ENCODE measurements at places on chromosomes 2 and 18.
A peak's percentile ranks its signal among the peaks of the same experiment; 100 is the strongest.

DNA sequence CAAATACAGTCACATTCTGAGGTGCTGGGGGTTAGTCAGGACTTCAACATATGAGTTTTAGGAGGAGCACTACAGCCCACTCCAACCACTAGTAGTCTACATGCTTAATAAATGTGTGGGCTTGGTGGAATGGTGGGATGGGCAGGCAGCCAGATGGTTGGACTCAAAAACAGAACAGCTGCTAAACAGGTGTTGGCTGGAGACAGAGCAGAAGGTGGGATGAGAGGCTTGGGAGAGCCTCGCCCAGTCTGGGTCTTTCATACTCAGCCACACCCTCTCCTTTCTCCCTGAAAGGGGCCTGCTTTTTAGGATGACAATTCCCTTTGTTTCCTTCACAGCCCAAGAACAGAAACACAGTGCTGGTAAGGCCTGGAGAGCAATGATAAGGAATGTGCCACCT, 143.9 kb upstream of the KLHL29 start:
- no peak for DNase-seq
- no peak overlapping the region for H3K27ac ChIP-seq
- no peaks in the 10 kb centered on the region for H3K27me3 ChIP-seq

DNA sequence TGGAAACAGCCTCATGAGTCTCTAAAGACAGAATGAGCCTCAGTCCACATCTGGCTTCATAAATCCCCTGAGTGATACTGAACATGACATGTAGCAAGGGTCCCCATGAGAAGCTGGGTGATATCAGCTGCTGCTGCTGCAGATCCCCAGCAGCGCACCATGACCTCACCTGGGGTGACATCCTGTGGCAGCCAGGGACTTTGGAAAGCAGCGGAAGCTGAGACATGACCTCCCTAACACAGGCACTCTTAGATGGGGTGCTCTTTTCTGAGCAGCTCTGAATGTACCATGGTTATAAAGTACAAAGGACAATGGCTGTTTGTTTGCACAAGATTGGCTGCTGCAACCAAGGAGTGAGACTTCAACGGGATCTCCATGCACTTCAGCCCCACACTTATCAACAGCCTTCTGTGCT, 74.7 kb upstream of the TMEM200C start:
- H3K27ac ChIP-seq = no peak overlapping the region
- no peaks in the 10 kb centered on the region for H3K27me3 ChIP-seq
- no peak overlapping the region for H3K4me3 ChIP-seq
- no peak for DNase-seq
- H3K4me1 ChIP-seq = no peaks in the 10 kb centered on the region
- H3K36me3 ChIP-seq = no peaks in the 10 kb centered on the region

DNA sequence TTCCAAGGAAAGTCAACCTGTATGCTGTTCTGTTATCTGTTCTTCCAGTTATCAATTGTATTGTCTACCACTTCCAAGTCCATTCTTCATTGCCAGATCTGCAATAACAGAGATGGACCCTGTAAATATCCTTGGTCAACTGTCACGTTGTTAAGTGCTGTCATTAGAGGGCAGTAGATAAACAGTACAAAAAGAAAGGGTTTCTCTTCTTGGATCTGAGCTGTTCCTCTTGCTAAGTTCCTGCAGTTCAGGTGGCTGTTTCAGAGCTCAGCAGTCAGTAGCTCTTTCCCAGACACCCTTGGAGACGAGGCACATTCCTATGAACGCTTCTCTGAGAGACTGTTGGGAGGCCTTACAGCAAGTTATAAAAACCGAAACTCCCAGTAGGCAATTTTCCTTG, 957.1 kb upstream of the CHAC2 start:
- H3K4me1 ChIP-seq = no peaks in the 10 kb centered on the region
- H3K27me3 ChIP-seq = no peaks in the 10 kb centered on the region
- H3K36me3 ChIP-seq = no peaks in the 10 kb centered on the region
- H3K4me3 ChIP-seq = no peak overlapping the region

DNA sequence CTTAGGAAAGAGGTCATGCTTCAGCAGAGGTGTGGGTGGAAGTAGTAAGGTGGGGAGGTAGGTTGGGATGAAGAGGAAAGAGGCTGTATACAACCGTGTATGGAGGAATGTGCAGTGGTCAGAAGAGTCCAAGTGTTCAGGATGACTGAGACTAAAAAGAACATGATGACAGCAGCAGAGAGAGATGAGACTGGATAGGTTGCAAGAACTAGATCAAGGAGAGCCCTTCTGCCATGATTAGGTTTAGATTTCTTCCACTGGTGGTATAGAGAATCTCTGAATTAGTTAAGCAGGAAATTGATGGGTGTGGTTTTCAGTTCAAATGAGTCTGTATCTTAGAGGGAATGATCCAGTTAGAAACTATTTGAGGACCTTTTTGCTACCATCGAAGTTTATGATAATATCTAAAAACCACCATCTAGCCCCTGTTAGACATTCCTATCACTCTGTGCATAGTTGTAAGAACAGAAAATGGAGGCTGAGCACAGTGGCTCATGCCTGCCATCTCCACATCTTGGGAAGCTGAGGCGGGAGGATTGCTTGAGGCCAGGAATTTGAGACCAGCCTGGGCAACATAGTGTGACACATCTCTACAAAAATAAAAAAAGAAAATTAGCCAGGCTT, 221.0 kb downstream of the LTBP1 start:
- H3K27me3 ChIP-seq = no peaks in the 10 kb centered on the region
- H3K27ac ChIP-seq = no peak overlapping the region
- H3K4me3 ChIP-seq = no peak overlapping the region
- no peak for DNase-seq
- H3K4me1 ChIP-seq = no peaks in the 10 kb centered on the region

DNA sequence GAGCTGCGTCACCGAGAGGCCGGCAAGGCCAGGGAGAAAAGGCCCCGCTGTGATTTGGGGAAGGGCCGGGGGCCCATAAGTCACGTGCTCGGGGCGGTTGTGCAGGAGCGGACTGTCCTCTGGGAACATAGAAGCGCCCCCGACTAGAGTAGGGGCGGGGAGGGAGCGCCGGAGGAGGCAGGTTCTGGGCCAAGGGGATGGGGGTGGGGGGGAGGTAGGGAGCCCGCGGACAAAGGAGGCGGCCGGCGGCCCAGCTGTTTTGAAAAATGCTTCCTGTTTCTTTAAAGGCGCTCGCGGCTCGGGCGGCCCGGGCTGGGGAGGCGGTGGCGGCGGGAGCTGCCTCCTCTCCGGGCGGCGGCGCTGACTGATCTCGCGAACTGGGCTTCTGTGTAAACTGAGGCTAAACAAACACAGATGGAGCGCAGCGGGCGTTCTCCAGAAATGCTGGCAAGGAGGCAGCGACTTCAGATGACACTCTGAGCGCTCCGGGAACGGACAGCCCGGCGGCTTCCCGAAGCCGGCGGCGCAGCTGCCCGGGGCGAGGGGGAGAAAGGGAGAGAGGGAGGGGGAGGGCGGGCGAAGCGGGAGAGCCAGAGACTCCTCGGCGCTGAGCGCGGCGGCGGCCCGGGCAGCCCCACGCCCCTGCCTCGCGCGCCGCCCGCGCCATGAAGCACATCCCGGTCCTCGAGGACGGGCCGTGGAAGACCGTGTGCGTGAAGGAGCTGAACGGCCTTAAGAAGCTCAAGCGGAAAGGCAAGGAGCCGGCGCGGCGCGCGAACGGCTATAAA, at the start of gene ATOH8:
TSS of gene ATOH8 (plus strand) at position 467 of the 788 bp plus-strand sequence. CDS start at position 666, 199 bp downstream.
- no peaks in the 10 kb centered on the region for H3K36me3 ChIP-seq
- no peak within 1 kb of the TSS for H3K27ac ChIP-seq
- H3K27me3 ChIP-seq = no peaks in the 10 kb centered on the region
- peaks cover 8% of the 10 kb centered on the region for H3K4me1 ChIP-seq
- H3K4me3 ChIP-seq = peak within 1 kb of the TSS; percentile 49
- peak; percentile 42 for DNase-seq

Data from pancreas (tissue), 10 donors.